ENCODE measurements at places on chromosomes 7 and 10.

- no peak for DNase-seq
Measured at GRCh38 chr10:17734432-17735080, 17.4 kb upstream of the TMEM236 start.

GRCh38 chr10:74078037-74078436 is 72.6 kb downstream of the AP3M1 start:
- DNase-seq = peak; percentile 10

DNA sequence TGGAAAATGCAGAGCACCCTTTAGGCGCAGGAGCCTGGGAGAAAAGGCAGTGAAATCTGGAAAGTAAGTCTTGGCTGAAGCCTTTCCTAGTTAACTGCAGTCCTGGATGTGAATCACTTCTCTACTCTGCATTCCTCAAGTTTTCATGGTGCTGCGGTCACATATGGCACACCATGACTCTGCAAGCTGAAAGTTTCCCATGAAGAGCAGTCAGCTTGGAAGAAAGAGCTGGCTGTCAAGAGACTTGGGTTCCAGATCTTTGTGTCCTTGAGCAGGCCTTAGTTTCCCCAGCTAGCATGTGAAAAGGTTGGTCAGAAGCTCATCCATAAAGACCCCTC is 548.3 kb downstream of the SORCS3 start:
- DNase-seq = no peak

- no peak for DNase-seq
Measured at GRCh38 chr10:117736655-117737054, 194.1 kb downstream of the EMX2 start.

DNA sequence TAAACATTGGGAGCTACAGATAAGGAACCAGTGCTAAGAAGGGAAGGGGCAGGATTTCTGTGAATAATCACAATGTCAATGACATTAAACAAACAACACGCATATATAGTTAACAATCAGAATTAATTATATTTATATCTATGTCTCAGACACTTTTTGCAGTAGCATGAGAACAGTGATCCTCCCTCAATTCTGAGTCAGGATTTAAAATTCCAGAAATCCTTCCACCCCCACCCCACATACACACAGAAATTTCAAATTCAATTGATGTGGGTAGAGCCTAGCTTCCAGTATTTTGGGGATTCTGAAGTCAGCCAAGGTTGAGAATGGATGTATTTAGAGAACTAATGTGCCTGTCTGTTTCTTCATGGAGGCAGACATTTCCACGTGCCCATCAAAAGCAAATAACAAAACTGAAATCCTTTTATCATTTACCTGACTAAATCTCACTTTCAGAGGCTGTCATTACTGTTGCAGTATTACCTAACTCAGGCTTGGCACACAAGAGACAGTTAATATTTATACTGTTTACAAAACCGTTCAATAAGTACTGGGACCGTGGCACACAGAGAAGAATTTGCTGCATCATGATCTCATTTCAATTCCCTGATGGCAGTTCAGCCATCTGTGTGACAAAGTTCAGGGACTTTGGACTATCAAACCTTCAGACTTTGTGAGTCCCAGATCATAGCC is 116.6 kb upstream of the PALS2 start:
- no peak for DNase-seq

DNA sequence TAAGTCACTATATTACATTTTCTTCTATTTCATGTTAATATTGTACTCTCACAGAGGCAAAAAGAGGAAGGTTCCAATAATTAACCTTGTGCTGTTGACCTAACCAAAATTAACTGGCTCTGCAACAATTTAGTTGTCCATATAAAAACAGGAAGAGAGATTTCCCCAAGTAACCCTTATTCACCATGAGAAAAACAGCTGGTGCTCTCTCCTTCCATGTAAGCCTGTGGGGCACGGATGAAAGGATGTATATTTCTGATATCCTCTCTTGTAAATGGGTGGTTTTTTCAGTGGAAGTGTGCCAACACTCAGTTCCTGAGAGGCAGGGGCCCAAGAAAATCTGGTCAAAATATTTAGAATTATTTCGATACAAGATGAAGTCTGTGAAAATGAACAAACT is 358.1 kb downstream of the CRPPA start:
- no peak for DNase-seq

GRCh38 chr10:9289811-9290210 is 1235.3 kb downstream of the GATA3 start:
- no peak for DNase-seq

GRCh38 chr7:104958371-104958865 is 55.6 kb upstream of the KMT2E start:
- no peak for DNase-seq

- no peak for DNase-seq
Measured at GRCh38 chr7:99030951-99031350, 113.0 kb downstream of the SMURF1 start.
